CD8-positive, alpha-beta T cell (primary cell): ENCODE measurements at places on chromosomes 1 and 21. TPM values are rescaled to one million over a fixed set of nuclear protein-coding genes. Genes with fewer than 3 reads are reported as not detected.

- no peak for DNase-seq
These were observed 1132.7 kb downstream of the KCNT2 start for GRCh38 chr1:195475568-195475967.

- DNase-seq: no peak
These were observed 5.5 kb downstream of the TNFRSF1B start for GRCh38 chr1:12172042-12172851.

DNA sequence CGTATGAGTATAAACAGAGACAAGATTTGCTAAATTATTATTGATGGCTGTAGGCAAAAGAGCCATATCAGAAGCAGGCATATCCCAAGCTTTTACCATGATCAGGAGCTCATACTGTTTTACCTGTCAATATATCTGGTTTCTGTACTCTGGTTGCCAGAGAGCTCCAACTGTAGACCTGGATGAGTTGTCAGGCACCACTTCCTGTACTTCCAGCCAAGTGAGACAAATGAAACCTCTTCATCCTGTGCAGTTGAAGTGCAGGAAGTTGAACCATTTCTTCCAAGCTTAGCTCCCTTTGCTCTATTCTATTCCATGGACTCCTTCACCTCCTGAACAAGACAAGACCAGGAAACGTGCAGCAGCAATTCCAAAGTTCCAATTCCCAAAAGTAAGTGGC lies 115.6 kb downstream of the ZNF281 start:
- DNase-seq: no peak

GRCh38 chr1:155035936-155036335 lies 2.3 kb downstream of the DCST1 start:
- no peak for DNase-seq

Gene CDCA8
- 0.25 TPM for total RNA-seq

DNA sequence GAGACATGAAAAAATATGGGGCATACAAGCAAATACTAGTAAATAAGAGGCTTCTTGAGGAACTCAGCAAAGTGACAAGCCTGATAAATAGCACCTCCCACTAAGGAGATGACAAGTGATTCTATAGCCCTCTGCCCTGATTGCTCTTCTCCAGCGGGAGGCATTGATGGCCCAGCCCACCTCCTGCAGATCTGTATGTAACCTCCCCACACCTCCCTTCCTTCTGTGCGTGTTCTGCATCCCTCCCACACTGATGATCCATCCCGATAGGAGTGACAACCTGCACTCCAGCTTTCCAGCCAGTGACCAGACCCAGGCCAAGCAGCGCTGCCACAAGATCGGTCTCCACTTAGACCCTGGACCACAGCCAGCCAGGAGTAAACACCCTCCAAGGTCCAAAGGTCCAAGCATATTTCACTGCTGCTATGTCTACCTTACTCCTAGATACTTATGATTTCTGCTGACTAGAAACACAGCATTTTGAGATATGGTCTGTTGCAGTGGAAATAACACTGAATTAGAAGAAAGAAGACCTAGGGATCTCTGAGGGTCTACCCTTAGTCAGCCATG lies 176.1 kb downstream of the BRINP2 start:
- DNase-seq: no peak

Gene BCAN
- total RNA-seq: not detected
